ENCODE measurements at places on chromosomes 12 and 14. TPM values are rescaled to one million over a fixed set of nuclear protein-coding genes. Genes with fewer than 3 reads are reported as not detected.

The RGS6 gene
- total RNA-seq: not detected

The DTX1 gene
- not detected for total RNA-seq

The RASSF9 gene
- 0.85 TPM for total RNA-seq

The OTX2 gene
- total RNA-seq: not detected

The MUCL1 gene
- total RNA-seq: not detected

The TMEM233 gene
- 0.14 TPM for total RNA-seq

The ZC2HC1C gene
- 1.1 TPM for total RNA-seq
